ENCODE measurements at places on chromosomes 1 and 21. TPM values are rescaled to one million over a fixed set of nuclear protein-coding genes. Genes with fewer than 3 reads are reported as not detected.

The CFAP410 gene
- total RNA-seq = 11.5 TPM

The KCNK1 gene
- 25.2 TPM for total RNA-seq

The TMCO2 gene
- not detected for total RNA-seq

The PCAT6 gene
- total RNA-seq = 2.8 TPM

The SLC66A1 gene
- 14.9 TPM for total RNA-seq

The SMG7 gene
- 33.3 TPM for total RNA-seq

The LCE1C gene
- total RNA-seq = not detected

The SLAMF6 gene
- not detected for total RNA-seq

The EPHA10 gene
- total RNA-seq = 1.2 TPM

The ANXA9 gene
- 0.92 TPM for total RNA-seq

The LCE3D gene
- total RNA-seq = 2.3 TPM

The DMBX1 gene
- 1.1 TPM for total RNA-seq

The GUCA2A gene
- total RNA-seq = not detected

The SLAMF9 gene
- 0.34 TPM for total RNA-seq

The MTX1 gene
- total RNA-seq = 77.0 TPM

The OLIG2 gene
- not detected for total RNA-seq

The MAP3K21 gene
- total RNA-seq = 9.1 TPM

The B3GALT2 gene
- not detected for total RNA-seq

The PIK3C2B gene
- 4.7 TPM for total RNA-seq

The ACKR1 gene
- total RNA-seq = not detected

The NBPF26 gene
- total RNA-seq = 4.8 TPM

The ZBTB17 gene
- total RNA-seq = 10.2 TPM

The DNASE2B gene
- not detected for total RNA-seq

The GPX7 gene
- total RNA-seq = not detected

The AADACL3 gene
- total RNA-seq = not detected

The TNFRSF1B gene
- total RNA-seq = 0.48 TPM

The PDIK1L gene
- 1.8 TPM for total RNA-seq

The C1orf74 gene
- 1.4 TPM for total RNA-seq

The RAP1GAP gene
- 11.4 TPM for total RNA-seq
